D721Med (cell line): ENCODE measurements at places on chromosomes 4 and X.

DNA sequence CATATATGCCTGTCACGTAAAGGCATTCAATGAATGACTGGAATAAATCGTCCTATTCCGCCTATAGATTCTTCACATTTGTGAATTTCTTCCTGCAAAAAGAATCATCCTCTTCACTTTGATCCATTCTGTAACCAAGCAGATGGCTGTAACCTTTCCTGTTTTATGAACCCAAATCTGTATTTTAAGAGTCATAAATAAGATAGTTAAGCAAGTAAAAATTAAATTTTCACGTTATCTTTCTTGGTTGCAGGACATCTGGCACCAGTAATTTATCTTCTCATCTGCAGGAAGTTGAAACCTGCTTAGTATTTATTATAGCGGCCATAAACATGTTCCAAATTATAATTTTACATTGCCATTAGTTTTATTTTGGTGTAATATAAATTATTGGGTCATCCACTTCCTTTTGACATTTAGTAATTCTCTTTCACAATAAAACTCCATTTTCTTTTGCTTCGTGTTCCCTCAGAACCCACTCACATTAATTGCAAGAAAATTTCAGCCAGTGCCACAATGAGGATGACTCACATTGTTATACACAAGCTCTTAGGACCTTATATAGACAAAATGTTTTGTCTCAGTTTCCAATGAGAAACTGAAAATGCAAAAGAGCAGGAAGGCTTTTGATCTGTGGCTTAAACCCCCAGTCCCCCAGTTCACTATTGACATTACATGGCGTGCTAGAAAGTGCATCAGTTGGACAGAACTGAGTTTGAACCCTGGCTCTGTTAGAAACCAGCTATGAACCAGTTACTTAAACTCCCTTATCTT is 51.1 kb downstream of the TMEM156 start:
- no peak for DNase-seq

DNA sequence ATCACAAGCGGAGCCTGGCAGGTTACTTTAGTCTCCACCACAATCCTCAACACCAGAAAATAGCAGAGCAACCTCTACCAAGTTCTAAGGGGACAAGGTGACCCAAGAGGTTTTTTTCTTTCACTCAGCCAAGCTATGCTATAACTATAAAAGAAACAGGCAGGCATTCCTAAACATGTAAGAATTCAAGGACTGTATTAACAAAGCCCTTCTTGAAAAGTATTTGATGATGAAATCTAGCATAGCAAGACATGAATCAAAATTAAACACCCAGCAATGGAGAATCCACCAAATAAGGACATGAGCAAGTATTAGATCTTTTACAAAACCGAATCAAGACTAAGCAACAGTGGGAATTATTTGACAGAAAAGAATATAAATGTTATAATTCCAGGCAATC is 25.7 kb upstream of the C1QTNF7 start:
- no peak for DNase-seq

- no peak for DNase-seq
Observed at GRCh38 chr4:184574861-184575260, 74.4 kb downstream of the CASP3 start.

- no peak for DNase-seq
Observed at GRCh38 chrX:44889824-44890223, 16.8 kb downstream of the KDM6A start.

DNA sequence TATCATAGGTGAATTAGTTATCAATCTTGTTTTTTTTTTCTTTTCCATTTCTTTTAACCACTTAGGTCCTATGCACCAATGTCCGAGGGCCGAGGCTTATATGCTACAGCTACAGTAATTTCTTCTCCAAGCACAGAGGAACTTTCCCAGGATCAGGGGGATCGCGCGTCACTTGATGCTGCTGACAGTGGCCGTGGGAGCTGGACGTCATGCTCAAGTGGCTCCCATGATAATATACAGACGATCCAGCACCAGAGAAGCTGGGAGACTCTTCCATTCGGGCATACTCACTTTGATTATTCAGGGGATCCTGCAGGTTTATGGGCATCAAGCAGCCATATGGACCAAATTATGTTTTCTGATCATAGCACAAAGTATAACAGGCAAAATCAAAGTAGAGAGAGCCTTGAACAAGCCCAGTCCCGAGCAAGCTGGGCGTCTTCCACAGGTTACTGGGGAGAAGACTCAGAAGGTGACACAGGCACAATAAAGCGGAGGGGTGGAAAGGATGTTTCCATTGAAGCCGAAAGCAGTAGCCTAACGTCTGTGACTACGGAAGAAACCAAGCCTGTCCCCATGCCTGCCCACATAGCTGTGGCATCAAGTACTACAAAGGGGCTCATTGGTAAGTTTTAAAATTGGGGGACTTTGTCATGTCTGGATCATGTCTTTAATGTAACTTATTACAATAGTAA is 250.7 kb downstream of the RAPGEF2 start:
- no peak for DNase-seq

GRCh38 chr4:61918987-61919386 is 718.9 kb downstream of the ADGRL3 start:
- DNase-seq: no peak

DNA sequence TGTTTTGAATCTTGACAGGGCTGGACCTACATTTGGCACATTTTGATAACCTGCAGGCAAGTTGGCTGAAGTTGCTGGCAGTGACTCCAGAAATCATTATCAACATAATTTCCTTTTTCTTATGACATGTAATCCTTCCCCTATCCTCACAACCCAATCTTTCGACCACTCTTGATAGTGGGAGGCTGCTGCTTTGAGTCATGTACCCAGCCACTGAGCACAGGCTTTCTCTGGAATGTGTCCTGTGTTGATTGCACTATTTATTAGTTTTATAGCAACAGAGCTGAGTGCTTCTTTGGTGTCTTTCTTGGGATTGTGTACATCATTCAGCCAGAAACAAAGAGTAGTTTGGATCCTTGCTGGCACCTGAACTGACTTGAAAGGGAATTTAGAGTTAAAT is 183.1 kb upstream of the LEF1 start:
- DNase-seq: no peak

DNA sequence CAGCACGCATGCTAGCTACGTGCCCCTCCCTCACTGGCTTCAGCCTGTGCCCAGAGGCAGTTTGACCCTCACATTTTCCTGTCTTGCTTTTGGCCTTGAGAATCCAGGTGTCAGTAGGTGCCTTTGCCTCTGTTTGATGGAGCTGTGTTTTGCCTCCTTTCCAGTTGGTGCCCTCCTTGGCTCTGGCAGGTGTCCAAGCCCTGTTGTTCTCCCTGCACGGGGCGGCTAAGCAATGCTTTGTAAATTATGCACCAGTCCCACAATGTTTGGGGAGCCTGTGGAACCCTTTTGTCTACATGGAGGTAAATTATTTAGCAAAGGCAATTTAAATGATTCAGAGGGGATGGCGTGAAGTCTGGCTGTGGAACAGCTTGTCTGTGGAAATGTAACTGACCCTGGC is 202.9 kb upstream of the BOD1L1 start:
- no peak for DNase-seq

- DNase-seq: no peak
Observed at GRCh38 chrX:11629593-11630211, 36.0 kb downstream of the ARHGAP6 start.

- DNase-seq: no peak
Observed at GRCh38 chr4:710116-710515, 4.5 kb downstream of the PCGF3 start.

- no peak for DNase-seq
Observed at GRCh38 chr4:80196259-80196921, 913 bp upstream of the PRDM8 start.

DNA sequence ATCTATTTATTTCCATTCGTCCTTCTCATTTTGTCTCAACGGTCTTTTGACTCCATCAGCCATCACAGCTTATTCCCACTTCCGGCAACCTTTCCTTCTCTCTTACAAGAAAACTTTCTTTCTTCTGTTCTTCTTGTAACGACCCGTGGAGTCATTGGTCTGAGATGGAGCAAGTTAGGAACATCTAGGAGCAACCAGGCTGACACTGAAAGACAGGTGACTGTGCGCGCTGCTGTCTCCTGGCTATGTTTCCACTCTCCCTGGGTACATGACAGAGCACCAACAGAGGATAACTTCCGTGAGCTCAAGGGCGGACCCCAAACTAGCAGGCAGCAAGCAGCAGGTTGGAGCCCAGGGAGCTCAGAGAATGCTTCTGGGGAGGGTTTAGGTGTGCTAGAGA is 2.5 kb downstream of the FGF5 start:
- DNase-seq: no peak

DNA sequence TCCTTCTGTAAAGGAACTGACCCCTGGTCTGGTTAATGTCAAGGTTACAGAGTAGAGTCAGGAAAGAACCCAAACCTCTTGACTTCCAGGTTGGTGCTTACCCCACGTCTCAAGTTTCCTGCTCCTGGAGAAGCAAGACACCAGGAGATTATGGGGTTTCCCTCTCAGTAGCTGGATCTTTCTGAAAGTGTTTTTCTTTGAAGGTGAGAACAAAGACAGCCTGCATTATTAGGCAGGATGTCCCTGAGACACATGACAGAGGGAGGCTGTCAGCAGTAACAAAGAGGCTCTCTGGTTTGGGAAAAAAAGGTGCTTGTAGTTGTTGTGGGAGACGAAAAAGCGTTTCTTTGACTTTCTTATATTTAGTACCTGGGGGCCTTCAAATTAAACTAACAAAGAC is 44.7 kb upstream of the IGFBP7 start:
- DNase-seq: no peak

DNA sequence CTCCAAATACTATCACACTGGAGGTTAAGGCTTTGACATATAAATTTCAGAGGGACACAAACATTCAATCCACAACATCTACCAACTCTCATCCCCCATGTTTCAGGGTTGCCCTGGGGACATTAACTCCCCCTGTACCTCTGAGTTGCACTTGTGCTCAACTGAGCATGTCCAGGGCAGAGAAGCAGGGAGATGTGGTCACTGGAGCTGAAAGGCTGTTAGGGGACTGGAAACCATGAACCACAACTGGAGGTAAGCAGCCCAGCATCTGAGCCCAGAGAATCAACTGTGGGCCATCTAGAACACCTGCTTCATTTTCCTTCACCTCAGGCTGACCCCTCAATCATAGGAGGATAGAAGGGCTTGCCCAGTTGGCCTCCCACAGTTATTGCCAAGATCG is 641.1 kb downstream of the MID1IP1 start:
- DNase-seq: no peak

DNA sequence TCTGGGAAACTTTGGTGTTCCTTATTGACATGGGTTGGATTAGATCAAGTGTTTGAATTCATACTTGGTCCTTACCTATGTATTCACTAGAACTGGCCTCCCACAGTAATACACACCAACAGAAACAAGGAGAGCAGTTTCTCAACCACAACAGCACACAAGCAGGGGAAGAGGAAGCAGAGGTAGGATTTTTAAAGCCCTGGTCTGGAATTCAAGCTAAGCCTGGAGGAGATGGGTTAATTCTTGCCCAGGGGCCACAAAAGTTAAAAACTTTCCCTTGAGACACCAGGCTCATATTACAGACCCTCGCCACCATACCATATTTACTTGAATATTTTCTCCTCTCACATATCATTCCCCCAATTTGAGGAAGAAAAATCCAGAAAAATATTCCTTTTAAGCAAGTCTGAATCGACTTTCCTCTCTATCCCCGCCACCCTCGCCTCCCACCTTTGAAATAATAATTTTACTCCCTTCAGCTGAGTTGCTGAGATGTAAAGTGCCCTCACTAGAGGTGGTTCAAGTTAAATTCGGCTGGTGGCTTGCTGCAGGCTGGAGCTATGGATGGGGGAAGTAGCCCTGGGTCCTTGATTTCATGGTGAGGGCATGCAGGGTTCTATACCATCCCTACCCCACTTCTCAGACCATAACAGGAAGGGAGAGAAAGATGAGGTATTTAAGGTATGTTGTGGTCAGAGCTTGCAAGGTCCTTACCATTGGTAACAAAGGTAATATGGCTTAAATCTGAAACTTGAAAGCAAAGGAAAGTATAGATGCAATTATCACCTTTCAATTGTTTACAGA is 440.2 kb downstream of the INPP4B start:
- DNase-seq: no peak

DNA sequence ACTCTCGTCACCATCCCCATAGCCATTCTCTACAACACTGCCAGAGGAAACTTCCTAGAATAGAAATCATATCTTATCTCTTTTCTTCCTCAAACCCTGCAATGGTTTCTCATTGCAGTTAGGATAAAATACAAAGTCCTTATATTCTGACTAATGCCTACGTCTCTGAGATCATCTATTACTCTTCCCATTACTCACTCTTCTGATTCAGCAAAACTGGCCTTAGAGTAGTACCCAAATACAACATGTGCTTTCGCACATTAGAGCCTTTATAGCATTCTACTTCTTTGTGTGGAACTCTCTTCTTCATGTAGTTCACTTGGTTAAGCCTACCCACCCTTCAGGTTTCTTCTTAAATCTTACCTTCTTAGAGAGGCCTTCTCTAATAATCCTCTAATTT is 28.0 kb downstream of the LHFPL1 start:
- no peak for DNase-seq

DNA sequence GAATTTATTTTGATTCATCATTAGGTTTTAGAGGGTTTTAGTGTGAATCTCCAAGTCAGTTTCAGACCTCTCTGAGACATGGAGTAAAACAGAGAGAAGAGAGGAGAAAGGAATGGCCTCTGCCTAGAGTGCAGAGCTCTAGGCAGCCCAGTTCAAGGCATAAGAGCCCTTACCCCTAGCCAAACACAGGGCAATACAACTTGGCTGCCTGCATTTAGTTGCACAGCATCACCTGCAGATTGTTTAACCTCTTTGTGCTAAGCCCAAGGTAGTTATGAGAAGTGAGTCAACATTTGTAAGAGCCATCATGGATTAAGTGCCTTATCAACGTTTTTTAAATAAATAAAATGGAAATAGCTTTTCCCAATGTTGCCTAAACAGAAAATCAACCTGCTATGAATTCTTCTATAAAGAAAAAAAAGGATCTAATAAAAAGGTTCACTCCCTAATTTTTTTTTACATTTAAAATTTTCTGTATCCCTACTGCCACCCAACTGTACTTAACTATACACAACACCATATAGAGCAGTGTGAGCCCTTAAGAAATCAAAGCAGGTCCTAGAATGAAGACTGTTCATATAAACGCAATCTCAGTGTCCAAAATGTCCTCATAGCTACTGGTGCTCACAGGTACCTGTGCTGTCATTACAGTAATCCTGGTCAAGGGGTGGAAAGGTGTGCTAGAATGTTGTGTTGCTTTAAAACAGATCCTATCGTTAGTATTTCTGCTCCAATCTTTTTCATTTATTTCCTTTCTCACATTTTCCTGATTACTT is 36.0 kb downstream of the PF4 start:
- DNase-seq: no peak

- DNase-seq: no peak
Observed at GRCh38 chr4:109820563-109820962, 5.0 kb downstream of the GAR1 start.

GRCh38 chr4:67697860-67698687 is 2.9 kb downstream of the UBA6 start:
- DNase-seq: no peak

GRCh38 chr4:144666539-144667175 is 20.7 kb downstream of the HHIP start:
- DNase-seq: no peak
